ENCODE measurements at places on chromosomes 6 and 20.
A peak's percentile ranks its signal among the peaks of the same experiment; 100 is the strongest.

DNA sequence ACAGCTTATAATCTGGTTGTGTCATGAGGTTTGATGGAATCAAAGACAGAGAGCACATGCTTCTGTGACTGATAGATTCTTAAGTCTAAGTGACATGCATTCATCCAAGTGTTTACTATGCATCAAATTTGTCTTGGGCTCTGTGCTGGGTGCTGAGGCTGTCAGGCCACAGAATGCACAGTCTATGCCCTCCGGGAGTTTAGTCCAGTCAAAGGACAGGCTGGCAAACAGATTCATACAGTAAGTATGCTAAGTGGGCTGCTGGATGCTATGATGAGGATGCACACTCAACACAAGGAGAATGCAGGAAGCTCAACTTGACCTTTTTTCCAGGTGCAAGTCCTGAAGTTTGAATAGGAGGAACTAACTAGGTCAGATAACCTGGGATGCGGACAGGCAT is 146.7 kb downstream of the UST start:
- DNase-seq, result no peak

DNA sequence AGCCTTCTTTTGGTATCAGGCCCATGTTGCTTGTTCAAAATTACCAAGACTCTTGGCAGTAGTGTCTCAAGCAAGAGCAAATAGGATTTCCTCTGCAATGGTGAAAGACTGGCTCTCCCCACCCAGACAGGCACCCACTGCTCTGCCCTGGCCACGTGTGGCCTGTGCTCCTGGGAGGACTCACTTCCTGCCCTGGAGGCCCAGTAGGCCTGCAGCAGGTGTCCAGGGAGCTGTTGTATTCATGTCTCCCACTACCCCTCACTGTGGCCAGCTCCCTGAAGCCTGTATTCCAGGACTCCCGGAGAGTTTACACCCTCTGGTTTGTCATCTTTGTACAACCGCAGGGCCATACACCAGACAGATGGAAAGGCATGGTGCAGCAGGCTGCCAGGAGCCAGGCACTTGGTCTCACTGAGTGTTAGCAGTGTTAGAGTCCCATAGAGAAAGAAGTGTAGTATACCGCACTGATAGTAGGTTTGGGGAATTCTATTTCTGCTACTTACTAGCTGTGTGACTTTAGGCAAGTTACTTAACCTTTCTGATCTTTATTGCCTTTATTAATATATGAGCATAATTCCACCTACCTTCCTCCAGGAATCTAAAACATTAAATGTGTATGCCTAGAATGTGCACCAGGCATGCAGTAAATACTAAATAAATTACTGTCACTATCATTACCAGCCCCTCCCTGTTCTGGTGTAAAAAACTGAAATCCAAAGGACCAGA is 159.7 kb downstream of the TMEM242 start:
- no peak for DNase-seq

DNA sequence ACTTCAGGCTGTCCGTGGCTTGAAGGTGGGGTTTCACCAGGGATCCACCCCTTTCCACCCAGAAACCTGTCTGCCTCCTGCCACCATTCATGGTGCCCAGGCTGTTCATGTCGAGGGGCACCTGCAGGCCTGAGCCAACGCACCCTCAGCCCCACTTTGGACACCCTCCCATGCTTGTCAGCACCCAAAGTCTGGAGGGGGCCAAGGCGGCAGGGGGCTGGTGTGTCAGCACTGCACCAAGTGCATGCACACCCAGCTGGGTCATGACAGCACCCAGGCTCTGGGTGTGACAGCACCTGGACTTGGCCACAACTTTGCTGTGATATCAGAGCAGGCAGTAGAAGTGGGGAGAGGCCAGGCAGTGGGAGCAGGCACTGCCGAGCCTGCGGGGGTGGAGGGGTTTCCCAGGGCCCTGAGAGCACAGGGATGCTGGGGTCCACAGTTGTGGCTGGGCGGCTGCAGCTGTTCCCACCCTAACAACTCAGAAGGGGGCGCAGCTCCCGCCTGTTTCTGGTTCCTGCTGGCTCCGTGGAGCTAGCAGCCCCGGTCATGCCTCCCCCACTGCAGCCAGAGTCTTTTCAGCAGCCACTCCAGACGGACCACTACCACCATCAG is 33.3 kb upstream of the GRM4 start:
- DNase-seq, result no peak

- no peak for DNase-seq
Observed at GRCh38 chr20:47995661-47996060, 210.4 kb upstream of the SULF2 start.

DNA sequence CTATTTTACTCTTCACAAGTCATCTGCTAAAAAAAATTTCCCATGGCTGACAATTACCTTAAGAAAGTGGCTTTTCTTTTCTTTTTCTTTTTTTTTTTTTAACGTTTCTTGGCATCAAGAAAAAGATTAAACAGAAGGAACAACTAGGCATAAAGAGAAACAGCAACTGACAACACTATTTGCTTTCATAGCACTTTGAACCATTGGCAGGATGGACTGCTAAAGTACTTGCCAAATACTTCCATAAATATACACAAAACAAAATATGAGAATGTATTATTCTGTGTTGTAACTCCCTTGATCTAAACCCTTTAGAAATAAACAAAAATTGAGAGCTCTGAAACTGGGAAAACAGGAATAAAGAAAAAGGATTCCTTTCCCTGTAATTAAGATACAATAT is 20.0 kb upstream of the PLN start:
- no peak for DNase-seq

DNA sequence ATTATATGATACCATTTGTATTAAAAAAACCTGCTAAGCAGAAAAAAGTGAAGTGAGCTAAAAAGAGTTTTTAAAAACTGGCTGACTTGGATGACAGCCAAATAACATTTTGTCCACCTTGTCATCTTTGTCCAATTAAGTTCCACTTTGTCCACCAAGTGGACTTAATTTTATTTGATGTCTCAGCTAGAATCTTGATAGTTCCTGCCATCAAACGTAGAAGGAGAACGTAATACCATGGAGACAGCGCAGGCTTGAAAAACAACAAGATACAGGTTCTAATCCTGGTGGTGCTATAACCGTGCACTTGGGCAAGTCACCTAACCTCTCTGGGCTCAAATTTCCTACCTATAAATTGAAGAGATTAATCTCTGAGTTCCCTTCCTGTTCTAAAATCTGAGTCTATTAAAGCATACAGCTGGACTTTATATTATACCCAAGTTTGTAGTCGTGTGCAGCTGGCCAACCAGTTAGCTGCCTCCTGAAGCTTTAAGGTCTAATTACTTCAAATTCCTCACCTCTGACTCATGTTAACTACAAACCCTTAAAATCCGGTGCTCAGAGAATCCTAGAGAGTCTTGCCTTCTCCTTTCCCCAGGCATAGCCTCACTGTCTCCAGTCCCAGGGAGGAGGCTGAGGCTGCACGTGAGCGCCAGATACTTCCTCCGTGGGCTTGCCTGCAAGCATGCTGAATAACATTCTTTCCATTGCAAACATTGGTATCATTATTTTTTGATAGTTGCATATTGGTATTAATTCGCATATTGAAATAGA is 16.8 kb downstream of the TMEM244 start:
- no peak for DNase-seq

DNA sequence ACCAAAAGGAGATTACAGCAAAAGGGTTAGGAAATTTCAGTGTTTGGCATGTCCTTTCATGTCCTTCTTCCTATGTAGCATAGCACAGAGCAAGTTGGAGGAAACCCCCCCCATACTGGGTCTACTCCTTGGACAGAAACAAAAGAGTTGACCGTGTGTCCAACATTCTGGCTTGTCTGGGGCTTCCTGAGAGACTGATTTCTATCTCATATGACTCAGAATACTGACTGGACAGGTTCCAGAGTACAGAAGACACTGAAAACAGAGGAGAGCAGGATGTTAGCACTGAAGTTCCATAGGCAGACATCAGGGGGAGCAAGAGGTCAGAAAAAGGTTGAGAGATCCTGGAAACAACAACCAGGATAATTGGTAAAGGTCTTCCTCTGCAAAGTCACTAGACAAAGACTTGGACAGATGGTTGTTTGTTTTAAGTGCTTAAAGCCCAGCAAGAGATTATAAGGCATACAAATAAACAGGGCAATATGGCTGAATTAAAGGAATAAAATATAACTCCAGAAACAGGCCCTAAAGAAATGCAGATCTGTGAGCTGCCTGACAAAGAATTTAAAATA is 48.4 kb downstream of the USP49 start:
- peak; percentile 35 for DNase-seq

- DNase-seq, result no peak
Observed at GRCh38 chr6:36139991-36140710, 9.8 kb downstream of the MAPK13 start.

DNA sequence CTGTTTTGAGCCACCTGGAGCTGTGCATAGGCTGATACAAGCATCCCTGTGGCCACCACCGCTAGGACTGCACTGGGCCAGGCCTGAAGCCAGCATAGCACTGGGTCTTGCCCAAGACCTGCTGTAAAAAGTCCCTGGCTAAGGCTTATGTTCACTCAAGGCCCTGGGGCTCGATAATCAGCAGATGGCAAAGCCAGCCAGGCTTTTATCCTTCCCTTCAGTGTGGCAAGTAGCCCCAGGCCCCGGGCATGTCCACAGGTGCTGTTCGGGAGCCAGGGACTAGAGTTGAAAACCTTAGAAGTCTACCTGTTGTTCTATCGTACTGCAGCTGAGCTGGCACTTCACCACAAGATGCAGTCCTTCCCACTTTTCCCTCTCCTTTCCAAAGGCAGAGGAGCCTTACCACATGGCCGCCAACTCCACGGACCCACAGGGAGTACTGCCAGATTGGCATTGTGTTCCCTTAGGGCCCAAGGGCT is 226.4 kb upstream of the ZNF217 start:
- no peak for DNase-seq

DNA sequence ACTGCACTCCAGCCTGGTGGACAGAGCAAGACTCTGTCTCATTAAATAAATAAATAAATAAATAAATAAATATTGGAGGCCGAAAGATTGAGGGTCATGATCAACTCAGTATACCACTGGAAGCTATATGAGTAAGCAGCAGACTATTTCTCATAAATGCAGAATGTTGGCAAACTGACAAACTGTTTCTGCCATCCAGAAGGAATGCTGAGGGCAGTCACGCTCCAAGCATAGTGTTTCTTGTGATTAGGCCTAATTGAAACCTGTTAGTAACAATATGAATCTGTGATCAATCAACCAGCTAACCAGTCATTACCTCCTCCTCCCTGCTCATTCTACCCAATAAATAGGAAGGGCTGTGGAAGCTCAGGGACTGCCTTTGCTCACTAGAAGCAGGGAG is 15.2 kb upstream of the KCNK15 start:
- DNase-seq, result no peak

DNA sequence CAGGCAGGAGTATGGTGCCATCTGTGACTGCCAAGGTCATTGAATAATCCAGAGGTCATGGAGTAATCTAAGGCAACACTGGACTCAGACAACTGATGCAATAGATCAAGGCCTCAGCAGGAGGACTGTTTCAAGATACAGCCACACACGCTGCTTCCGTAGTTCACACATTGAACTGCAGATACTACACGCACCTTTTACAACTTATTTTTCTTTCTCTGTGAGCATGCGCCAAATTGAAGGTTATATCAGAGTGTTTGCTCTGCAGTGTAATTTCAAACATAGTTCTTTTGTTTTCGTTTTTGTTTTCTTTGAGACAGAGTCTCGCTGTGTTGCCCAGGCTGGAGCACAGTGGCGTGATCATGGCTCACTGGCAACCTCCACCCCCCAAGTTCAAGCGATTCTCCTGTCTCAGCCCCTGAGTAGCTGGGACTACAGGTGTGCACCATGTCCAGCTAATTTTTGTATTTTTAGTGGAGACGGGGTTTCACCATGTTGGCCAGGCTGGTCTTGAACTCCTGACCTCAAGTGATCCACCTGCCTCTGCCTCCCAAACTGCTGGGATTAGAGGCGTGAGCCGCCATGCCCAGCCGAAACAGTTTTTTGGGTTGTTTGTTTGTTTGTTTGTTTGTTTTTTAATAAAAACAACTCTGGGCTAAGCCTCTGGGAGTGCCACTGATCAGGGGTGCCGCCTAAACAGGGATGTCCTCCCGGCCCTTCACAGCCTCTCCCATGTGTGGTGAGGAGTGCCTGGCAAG is 96.6 kb upstream of the NAA20 start:
- DNase-seq, result no peak

GRCh38 chr6:34806738-34807453 is 15.0 kb downstream of the BLTP3A start:
- DNase-seq, result no peak

DNA sequence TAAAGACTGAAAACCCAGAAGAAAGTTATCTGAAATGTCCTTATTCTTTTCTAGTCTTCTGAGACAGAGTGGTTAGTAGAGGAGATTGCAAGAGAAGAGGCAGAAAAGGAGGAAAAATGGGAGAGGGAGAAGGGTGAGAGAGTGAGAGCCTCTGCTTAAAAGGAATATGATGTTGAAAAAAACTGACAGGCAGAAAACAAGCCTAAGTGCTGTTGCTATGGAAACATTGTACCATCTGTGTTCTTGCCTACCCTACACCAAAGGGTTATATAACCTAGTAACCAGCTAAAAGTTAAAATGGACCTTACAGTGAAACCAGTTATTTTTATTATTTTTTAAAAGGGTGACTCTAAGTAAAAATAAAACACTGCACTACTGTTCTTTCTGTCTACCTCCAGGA is 28.3 kb upstream of the SH3BGRL2 start:
- no peak for DNase-seq

GRCh38 chr6:36235309-36235708 is 34.6 kb upstream of the PNPLA1 start:
- DNase-seq, result no peak

GRCh38 chr6:26044140-26045064 is 42.8 kb upstream of the HFE start:
- no peak for DNase-seq

DNA sequence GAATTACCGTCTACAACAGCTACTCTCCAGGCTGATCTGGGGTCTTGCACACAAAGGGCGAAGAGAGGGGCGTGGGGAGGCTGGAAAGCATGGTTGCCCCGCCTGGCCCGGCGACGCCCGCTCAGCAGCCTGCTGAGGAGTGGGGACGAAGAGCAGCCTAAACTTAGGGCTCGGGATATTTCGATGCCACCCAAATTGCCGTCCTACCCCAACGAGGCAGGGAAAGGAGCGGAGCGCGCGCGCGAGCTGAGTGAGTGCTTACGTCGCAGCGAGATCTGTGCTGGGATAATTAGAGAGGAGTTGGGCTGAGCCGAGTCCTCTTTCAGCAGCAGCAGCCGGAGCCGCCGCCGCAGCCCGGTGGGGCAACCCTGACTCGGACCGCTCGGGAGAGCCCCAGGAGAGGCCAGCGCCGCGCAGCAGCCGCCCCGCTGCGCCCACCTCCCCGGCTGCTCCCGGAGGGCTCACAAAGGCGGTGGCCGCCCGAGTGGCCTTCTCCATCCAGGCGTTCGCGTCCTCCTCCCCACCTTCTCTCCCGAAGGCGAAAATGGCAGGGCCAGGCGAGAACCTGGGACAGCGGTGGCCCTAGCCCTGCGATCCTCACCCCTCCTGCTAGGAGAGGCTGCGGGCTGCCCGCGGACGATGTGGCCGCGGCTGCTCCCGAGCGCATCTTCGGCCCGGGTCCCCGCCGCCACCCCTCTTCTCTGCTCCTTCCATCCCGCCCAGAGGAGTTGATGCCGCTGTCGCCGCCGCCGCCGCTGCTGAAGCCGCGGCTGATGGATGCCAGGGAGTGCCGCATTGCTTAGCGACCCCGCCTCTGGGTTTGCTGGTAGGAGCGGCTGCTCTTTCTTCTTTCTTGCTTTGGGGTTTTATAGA is at the start of gene CLVS2:
TSS of gene CLVS2 (plus strand) at position 315 of the 873 bp plus-strand sequence. CDS start 1,543 bp downstream, outside the sequence.
- DNase-seq, result no peak
